ENCODE measurements at places on chromosomes 1 and 21. TPM values are rescaled to one million over a fixed set of nuclear protein-coding genes. Genes with fewer than 3 reads are reported as not detected.

The PFKFB2 gene
- 1.9 TPM for total RNA-seq

GRCh38 chr1:61962631-61963030, 220.4 kb downstream of the PATJ start:
- DNase-seq: no peak
- H3K36me3 ChIP-seq: no peaks in the 10 kb centered on the region
- no peaks in the 10 kb centered on the region for H3K27me3 ChIP-seq
- H3K4me1 ChIP-seq: no peaks in the 10 kb centered on the region
- no peak overlapping the region for H3K4me3 ChIP-seq

The RGL1 gene
- total RNA-seq: 5.3 TPM

DNA sequence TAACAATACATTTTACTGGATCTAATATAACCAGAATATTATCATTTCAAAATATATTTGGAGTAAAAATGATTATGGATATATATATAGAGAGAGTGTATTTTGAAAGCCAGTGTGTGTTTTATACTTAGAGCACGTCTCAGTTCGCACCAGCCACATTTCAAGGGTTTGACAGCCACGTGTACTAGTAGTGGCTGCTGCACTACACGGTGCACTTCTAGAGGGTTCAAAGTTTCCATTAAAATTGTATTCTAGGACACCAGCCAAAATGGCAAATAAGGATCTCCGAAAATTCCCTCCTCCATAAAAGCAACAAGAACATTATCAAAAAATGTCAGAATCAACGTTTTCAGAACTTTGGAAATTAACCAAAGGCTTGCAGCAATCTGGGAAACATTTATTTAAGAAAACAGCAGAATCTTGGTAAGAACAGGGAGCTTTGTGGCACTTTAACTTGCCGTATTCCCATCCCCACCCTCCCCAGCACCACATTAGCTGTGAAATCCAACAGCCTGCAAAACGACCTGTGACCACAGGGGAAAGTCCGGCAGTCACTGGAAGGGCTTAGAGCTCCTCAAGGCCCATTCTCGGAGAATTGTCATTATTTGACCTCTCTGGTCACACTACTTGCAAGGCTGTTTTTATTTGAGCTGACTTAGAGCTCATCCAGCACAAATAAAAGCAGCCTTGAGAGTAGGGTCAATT, 33.5 kb upstream of the MRPS6 start:
- no peak for DNase-seq
- no peak overlapping the region for H3K27ac ChIP-seq
- no peaks in the 10 kb centered on the region for H3K36me3 ChIP-seq
- no peaks in the 10 kb centered on the region for H3K4me1 ChIP-seq
- H3K27me3 ChIP-seq: no peaks in the 10 kb centered on the region

- no peak for DNase-seq
- no peak overlapping the region for H3K27ac ChIP-seq
- H3K27me3 ChIP-seq: peaks cover 3% of the 10 kb centered on the region
These were observed 5.4 kb downstream of the TP73 start for GRCh38 chr1:3657578-3658230.

The OR2AK2 gene
- total RNA-seq: not detected

DNA sequence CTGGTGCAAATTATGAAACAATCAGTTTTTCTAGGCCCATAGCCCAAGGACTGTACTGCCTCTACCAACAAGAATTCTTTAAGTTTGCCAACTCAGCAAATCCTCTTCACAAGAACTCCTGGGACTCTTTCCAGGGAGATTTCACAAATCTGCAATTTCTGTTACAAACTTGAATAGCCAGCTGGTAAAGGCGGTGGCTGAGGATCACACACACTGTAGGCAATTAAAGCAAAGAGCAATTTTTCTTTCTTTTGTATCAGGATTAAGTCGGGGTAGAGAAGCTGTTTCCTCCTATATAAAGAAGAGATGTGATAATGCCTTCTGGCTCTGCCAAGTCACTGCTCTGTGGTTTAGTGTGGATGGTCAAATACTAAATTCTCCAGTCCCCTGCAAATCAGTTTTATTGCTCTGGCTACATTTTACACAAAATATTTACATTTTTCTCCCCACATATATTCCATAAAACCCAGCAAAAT, 1.7 kb downstream of the ALDH9A1 start:
- H3K4me3 ChIP-seq: no peak overlapping the region
- DNase-seq: no peak
- no peak overlapping the region for H3K27ac ChIP-seq
- H3K36me3 ChIP-seq: no peaks in the 10 kb centered on the region

GRCh38 chr1:10429868-10430215, 391 bp upstream of the CENPS start:
- no peaks in the 10 kb centered on the region for H3K27me3 ChIP-seq
- no peaks in the 10 kb centered on the region for H3K36me3 ChIP-seq

- no peak overlapping the region for H3K4me3 ChIP-seq
- H3K27me3 ChIP-seq: no peaks in the 10 kb centered on the region
- no peak overlapping the region for H3K27ac ChIP-seq
- H3K4me1 ChIP-seq: no peaks in the 10 kb centered on the region
- no peak for DNase-seq
These were observed 102.9 kb downstream of the DTL start for GRCh38 chr1:212138457-212138856.

The RAB7B gene
- total RNA-seq: 0.78 TPM

- no peak overlapping the region for H3K27ac ChIP-seq
- DNase-seq: no peak
- H3K36me3 ChIP-seq: peaks cover 4% of the 10 kb centered on the region
These were observed 14.5 kb upstream of the PHLDA3 start for GRCh38 chr1:201483373-201483949.

The DMRTA2 gene
- not detected for total RNA-seq

GRCh38 chr1:230327892-230328284, 98.2 kb downstream of the PGBD5 start:
- no peaks in the 10 kb centered on the region for H3K36me3 ChIP-seq
- H3K4me3 ChIP-seq: no peak overlapping the region
- no peaks in the 10 kb centered on the region for H3K4me1 ChIP-seq
- no peak overlapping the region for H3K27ac ChIP-seq
- H3K27me3 ChIP-seq: no peaks in the 10 kb centered on the region

- no peaks in the 10 kb centered on the region for H3K4me1 ChIP-seq
- H3K27ac ChIP-seq: no peak overlapping the region
- H3K4me3 ChIP-seq: no peak overlapping the region
- H3K36me3 ChIP-seq: no peaks in the 10 kb centered on the region
- no peak for DNase-seq
- H3K27me3 ChIP-seq: no peaks in the 10 kb centered on the region
These were observed 1176.4 kb downstream of the BRINP3 start for GRCh38 chr1:189301235-189301634.

GRCh38 chr1:242811092-242811840, 286.8 kb upstream of the PLD5 start:
- DNase-seq: no peak
- H3K27ac ChIP-seq: no peak overlapping the region
- no peak overlapping the region for H3K4me3 ChIP-seq
- H3K36me3 ChIP-seq: no peaks in the 10 kb centered on the region

The TSACC gene
- not detected for total RNA-seq

- DNase-seq: no peak
- H3K27ac ChIP-seq: no peak overlapping the region
- no peaks in the 10 kb centered on the region for H3K36me3 ChIP-seq
- peaks cover 10% of the 10 kb centered on the region for H3K4me1 ChIP-seq
These were observed 40.6 kb upstream of the RAB4A start for GRCh38 chr1:229230140-229230892.

The SLC2A5 gene
- total RNA-seq: 0.23 TPM

GRCh38 chr1:108643492-108644335, 17.2 kb downstream of the HENMT1 start:
- H3K27ac ChIP-seq: peak overlapping the region; percentile 57
- peak; percentile 73 for DNase-seq
- no peaks in the 10 kb centered on the region for H3K27me3 ChIP-seq
- H3K36me3 ChIP-seq: no peaks in the 10 kb centered on the region
- H3K4me1 ChIP-seq: peaks cover 64% of the 10 kb centered on the region
- H3K4me3 ChIP-seq: no peak overlapping the region

DNA sequence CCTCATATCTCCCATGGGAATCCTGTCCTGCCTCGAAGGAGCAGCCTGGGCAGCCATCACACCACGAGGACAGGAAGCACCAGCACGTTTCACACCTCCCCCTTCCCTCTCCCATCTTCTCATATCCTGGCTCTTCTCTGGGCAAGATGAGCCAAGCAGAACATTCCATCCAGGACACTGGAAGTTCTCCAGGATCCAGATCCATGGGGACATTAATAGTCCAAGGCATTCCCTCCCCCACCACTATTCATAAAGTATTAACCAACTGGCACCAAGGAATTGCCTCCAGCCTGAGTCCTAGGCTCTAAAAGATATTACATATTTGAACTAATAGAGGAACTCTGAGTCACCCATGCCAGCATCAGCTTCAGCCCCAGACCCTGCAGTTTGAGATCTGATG, 8.7 kb downstream of the SLAMF8 start:
- H3K36me3 ChIP-seq: no peaks in the 10 kb centered on the region
- H3K27ac ChIP-seq: no peak overlapping the region
- H3K27me3 ChIP-seq: no peaks in the 10 kb centered on the region

- DNase-seq: no peak
- no peaks in the 10 kb centered on the region for H3K36me3 ChIP-seq
- no peaks in the 10 kb centered on the region for H3K27me3 ChIP-seq
- H3K4me3 ChIP-seq: no peak overlapping the region
These were observed 100.2 kb downstream of the HMCN1 start for GRCh38 chr1:185834371-185834905.

DNA sequence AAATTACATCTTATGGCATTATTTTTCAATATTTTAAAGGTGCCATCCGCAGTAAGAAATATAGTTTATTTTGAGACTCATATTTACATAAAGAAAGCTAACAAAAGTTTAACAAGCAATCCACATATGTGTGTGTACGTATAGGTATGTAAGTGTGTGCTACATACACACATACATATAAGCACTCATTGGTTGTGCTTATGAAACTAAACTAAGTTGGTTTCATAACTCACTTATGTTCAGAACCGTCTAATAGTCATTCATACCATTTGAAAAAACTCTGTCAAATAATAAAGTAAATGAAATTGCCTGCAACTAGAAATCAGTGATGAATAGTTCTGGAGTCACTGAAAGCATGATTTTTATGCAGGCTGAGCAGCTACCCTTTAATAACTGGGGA, 14.1 kb downstream of the TATDN3 start:
- no peaks in the 10 kb centered on the region for H3K27me3 ChIP-seq
- no peak for DNase-seq
- peaks cover 3% of the 10 kb centered on the region for H3K36me3 ChIP-seq
- H3K4me3 ChIP-seq: no peak overlapping the region

DNA sequence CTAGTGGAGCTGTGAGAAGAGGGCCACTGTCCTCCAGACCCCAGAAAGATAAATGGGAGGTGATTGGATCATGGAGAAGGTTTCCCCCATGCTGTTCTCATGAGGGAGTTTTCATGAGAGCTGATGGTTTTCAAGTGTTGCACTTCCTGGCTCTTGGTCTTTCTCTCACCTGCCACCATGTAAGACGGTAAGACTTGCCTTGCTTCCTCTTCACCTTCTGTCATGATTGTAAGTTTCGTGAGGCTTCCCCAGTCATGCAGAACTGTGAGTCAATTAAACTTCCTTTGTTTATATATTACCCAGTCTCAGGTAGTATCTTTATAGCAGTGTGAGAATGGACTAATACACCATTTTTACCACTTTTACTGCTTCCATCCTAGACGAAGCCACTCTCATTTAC, 27.6 kb downstream of the GPR88 start:
- H3K4me1 ChIP-seq: no peaks in the 10 kb centered on the region
- no peaks in the 10 kb centered on the region for H3K27me3 ChIP-seq
- no peak for DNase-seq
- no peak overlapping the region for H3K4me3 ChIP-seq

DNA sequence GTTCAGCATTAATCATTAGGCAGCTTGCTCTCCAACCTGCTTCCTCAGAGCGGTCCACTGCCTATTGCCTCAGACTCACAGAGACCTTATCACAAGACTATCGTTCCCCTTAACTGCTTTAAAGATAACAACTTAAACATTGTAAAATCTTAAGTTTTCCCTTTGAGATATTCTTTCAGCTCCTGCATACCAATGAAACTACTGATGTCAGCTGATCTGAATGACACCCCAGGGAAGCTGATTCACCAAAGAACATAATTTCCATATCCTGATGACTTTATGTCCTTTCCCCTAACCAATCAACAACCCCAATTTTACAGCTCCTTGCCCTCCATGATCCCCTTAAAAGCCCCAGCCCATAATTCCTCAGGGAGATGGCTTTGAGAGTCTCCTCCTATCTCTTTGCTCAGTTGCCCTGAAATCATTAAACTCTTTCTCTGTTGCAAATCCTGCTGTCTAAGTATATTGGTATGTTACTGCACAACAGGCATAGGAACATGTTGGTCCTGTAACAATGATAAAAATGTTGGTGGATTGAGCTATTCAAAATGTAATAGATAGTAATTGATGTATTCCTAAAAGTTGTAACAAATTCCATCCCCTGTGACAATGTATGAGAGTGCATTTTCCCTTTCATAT, 621.4 kb upstream of the RGS18 start:
- H3K4me3 ChIP-seq: no peak overlapping the region
- no peaks in the 10 kb centered on the region for H3K4me1 ChIP-seq
- no peak overlapping the region for H3K27ac ChIP-seq
- H3K36me3 ChIP-seq: no peaks in the 10 kb centered on the region

The GPR52 gene
- 1.6 TPM for total RNA-seq

GRCh38 chr1:116824631-116825206, 70.5 kb downstream of the CD2 start:
- H3K27me3 ChIP-seq: no peaks in the 10 kb centered on the region
- no peak for DNase-seq
- H3K27ac ChIP-seq: no peak overlapping the region
- no peak overlapping the region for H3K4me3 ChIP-seq
- H3K4me1 ChIP-seq: peaks cover 21% of the 10 kb centered on the region
- H3K36me3 ChIP-seq: no peaks in the 10 kb centered on the region

- H3K4me1 ChIP-seq: no peaks in the 10 kb centered on the region
- no peak for DNase-seq
- no peaks in the 10 kb centered on the region for H3K36me3 ChIP-seq
- no peak overlapping the region for H3K27ac ChIP-seq
- H3K27me3 ChIP-seq: no peaks in the 10 kb centered on the region
These were observed 138.2 kb downstream of the ZNF326 start for GRCh38 chr1:90133133-90133532.

DNA sequence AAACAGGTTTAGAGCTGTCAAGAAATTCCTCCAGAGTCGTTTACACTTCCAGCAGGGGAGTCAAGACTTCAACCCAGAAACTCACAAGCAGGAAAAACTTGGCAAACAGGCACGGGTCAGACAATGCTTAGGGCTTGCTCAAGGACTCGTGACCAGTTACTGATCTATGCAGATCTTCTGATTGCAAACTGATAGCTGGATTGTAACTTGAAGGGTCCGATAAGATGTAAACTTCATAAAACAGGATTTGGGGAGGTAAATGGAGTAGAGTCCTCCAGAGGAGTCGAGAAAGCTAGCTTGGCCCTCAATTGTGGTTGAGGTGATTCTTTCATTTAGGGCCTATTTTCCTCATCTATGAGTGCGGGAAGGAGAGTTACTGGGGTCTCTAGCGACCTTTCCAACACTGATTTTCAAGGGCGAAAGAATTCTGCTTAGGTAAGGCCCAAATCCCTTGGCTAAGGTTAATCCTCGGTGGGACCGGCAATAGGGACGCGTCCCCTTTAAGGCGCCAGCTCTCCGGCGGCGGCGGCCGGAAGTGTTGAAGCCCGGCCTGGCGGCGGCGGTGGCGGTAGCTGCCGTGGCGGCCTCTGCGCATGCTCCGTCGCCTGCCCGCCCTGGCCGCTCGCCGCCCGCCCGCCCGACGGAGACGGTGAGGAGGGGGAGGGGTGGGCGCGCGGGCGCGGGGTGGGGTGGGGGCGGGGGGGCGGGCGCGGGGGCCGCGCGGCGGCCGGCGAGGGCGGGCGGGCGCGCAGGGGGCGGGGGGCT, at the start of gene GMEB1:
GMEB1 (plus strand) TSS at position 594 of the 765 bp plus-strand sequence. CDS start 14,829 bp downstream, outside the sequence.
- H3K27me3 ChIP-seq: no peaks in the 10 kb centered on the region
- H3K4me1 ChIP-seq: peaks cover 21% of the 10 kb centered on the region
- H3K27ac ChIP-seq: peak within 1 kb of the TSS; percentile 88
- no peaks in the 10 kb centered on the region for H3K36me3 ChIP-seq
- peak within 1 kb of the TSS; percentile 92 for H3K4me3 ChIP-seq

All from CD4-positive, alpha-beta memory T cell (primary cell).